Activated CD4-positive, alpha-beta memory T cell treated with anti-CD3 and anti-CD28 coated beads, Interleukin-2, amount 10 ng/mL, durations not matched to agents 7 days and 5 days (primary cell): ENCODE measurements at places on chromosomes 2 and 18. TPM values are rescaled to one million over a fixed set of nuclear protein-coding genes. Genes with fewer than 3 reads are reported as not detected.

DNA sequence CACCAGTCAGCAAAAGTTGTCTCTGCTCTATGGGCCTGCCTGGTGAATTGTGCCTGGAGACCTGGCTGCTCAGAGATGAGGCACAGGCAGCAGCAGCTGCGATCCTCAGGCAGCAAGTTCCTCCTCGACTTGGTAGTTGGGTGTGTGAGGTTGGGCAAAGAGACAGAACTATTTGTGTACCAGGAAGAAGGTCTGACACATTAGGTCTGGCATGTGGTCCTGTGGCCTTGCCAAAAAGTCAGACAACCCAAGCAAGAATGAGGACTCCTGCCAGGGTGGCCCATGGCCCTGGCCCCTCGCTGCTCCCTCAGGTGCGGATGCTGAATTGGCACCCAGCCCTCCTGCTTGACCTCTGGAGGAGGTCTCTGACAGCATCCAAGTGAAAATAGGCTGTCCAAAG, 192.7 kb downstream of the DYSF start:
- no peak for DNase-seq

DNA sequence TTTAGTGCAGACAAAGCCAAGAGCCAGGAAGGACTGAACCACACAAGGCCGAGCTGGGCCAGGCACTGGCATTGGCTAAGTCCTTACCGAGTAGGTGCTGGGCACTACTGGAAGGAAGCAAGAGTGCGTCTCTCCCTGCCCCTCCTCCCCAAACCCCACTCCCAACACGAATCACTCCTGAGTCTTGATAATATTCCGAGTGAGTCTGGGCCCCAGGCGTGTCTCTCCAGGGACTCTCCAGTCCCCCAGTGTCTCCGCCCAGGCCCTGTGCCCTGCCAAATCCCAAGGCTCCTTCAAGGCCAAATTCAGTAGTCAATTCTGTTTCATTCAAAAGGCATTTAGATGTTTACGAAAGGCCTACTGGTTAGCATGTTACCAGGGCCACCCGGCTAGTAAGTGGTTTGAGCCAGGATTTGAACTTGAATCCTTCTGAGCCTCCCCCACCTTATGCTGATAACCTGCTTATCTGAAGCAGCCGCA, 82.8 kb downstream of the GLI2 start:
- no peak for DNase-seq

DNA sequence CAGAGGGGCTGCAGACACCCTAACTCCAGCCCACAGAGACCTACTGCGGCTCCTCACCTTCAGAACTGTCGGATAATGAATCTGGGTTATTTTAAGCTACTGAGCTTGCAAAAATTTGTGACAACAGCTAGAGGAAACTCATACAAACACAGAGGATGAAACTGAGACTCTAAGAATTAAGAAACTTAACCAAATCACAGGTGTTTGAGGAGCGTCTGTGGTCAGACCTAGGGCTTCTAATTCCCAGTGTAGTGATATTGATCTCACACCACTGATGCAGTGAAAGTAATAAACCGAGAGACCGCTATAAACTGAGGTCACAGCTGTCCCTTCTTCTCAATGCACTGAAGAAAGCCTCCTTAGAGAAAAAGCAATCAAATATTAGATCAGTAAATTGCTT, 110.1 kb downstream of the RGPD3 start:
- no peak for DNase-seq

GRCh38 chr2:209933499-209934483, 68.6 kb upstream of the RPE start:
- DNase-seq: no peak

- no peak for DNase-seq
These were observed 22.4 kb downstream of the APOB start for GRCh38 chr2:21021430-21021829.

TUBA3E gene
- not detected for total RNA-seq

CUL3 gene
- total RNA-seq: 72.7 TPM
